ENCODE measurements at places on chromosomes 6 and 20.

DNA sequence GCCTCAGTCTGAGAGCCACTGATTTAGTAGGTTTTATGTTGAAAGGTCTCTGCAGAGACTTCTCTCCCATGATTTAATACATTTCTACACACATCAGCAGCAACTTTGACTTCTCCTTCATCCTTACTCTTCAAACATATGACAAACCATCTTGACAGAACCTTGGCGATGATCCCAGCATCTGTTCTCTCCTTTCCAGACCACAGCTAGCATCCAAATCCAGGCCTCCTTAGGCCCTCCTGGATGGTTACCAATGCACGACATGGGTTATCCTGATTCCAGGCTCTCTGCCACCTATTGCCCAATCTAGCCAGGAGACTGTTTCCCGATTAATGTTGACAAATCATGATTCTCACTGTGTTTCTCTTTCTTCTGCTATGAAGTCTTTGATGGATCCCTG lies 16.8 kb downstream of the LAMA4 start:
- no peak for DNase-seq

DNA sequence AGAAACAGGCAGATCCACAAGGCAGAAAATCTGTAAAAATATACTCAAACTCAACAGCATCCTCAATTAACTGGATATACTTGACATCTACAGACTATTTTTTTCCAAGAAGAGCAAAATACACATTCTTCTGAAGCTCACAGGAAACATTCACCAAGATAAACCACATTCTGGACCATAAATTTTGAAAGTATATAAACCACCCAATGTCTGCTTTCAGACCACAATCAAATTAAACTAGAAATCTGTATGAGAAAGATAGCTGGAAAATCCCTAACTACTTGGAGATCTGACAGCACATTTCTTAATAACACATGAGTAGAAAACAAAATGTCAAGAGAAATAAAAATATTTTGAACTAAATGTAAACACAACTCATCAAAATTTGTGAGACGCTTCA lies 195.5 kb downstream of the ERMARD start:
- DNase-seq = no peak

DNA sequence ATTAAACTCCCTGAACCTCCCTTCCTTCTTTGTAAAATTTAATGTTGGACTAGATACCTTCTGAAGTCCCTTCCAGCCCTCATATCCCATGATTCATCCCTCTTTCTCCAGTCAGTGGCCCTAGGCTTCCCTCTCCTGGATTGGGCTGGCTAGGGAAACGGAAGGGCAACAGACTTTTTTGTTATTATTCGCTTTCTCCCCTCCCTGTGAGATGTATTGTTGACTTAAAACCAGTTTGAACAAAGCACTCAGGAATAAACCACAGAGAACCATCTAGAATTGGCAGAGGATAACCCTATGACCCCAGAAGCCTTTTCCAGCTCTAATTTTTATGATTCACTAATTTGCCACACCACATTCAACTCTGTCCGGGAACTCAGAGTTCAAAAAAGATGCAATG lies 239.7 kb upstream of the SUPT3H start:
- no peak for DNase-seq

DNA sequence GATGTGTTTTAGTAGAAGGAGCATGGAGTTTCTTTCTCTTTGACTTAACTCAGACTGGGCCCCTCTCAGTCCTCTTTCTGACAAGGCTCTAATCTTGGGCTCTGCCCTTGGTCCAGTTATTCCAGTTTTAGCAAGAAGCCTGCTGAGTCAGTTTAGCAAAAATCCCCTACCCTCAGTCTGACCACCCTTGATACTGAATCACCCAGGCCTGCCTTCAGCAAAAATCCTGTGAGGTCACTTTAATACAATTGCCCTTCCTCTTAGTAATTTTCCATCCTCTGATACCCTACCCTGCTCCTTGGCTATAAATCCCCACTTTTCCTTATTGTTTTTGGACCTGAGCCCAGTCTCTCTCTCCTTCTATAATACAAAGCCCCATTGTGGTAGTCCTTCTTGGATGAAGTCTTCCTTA lies 326.7 kb upstream of the NOX3 start:
- no peak for DNase-seq

GRCh38 chr6:170043150-170043819 lies 247.6 kb downstream of the DLL1 start:
- no peak for DNase-seq

DNA sequence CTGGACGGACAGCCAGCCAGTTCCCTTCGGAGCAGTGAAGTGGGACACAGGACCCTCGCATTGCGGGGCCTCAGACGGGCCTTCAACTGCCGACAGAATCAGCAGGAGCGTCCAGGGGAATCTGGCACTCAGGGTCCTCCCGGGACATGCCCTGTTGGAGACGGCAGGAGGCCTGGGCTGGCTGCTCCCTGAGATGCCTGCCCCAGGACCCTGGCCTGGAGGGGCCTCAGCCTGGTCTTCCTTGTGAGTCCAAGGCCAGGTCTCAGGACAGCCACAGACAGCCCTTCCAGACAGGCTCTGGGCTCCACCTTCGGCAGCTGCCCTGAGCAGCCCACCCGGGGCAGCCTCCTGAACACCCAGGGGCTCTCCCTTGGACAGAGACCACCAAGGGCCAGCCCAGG lies 14.6 kb upstream of the HELZ2 start:
- no peak for DNase-seq

GRCh38 chr6:159979136-159979874 lies 10.4 kb downstream of the IGF2R start:
- peak; percentile 68 for DNase-seq

DNA sequence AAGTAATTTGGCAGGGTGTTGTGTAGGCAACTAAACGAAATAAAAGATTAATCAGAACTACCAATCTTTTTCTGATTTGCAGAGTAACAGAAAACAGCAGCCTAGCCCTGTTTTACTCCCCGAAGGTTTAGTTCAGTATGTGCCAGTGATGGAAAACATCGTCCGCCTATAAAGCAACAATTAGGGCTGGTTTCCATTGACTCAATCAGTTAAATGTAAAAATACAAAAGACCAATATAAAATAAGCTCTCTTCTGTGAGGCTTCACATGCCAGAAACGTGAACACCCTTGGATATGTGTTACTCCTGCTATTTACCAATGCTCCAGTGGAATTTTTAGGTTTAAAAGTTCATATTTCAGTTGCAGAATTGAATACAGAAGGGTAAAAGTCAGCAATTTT lies 210.5 kb upstream of the RSPO3 start:
- DNase-seq = no peak

DNA sequence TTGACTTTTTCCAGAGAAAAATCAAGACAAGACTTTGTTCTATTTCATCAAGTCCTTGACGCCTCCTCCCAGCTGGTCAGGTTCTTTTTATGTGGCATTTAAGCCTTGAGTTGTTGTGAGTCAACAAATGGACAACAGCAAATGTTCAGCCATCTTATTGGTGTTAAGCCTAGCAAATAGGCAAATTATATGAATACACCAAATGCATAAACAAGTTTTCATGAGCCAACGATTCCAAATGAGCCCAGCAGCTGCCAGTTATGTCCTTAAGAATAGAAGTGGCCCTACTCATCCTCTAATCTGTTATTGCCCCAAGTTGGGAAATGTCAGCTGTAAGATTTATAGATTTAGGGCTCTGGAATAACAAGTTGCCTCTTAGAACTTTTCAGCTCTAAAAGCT lies 312.0 kb downstream of the SOX4 start:
- DNase-seq = no peak

- DNase-seq = no peak
Observed at GRCh38 chr20:56730996-56731395, 101.9 kb downstream of the TFAP2C start.

GRCh38 chr6:31114541-31114878 lies at the start of gene PSORS1C1:
Gene PSORS1C1, plus strand, starts transcription at chr6:31114800. Its CDS starts 14,833 bp downstream, at chr6:31129633.
- DNase-seq = no peak

DNA sequence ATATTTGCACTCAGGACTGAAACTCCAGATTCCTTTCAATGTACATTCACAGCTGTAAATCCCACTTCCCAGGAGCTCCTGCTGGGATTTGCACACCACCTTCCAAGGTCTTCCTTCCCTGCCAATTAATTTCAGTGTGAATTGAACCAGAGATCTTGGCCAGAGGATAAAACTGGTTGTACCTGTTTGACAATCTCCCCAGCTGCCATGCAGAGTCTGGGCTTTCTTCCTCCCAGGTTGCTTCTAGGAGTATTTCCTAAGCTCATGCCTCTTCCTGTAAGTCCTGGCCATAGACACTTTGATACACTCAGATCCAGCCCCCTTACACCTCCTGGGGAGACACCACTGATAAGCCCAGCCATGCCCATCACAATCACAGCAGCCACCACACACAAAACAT lies 15.6 kb downstream of the MAFB start:
- no peak for DNase-seq

DNA sequence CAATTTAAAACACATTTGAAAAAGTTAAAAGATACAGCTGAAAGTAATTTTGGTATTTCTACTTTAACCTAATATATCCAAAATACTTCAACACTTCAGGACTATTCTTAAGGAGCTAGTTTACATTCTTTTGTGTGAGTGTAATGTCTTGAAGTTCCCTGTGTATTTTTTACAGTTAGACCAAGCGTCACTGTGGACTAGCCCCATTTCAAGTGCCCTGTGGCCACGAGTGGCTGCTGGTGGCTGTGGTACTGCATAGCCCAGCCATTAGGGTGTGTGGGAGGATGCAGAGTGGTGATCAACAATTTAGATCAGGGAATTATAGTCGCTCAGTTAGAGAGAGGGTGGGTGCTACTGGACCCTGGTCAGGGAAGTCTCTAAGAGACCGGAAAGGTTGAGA lies 869 bp upstream of the CST5 start:
- no peak for DNase-seq

- no peak for DNase-seq
Observed at GRCh38 chr20:23362392-23363256, 642 bp downstream of the GZF1 start.

DNA sequence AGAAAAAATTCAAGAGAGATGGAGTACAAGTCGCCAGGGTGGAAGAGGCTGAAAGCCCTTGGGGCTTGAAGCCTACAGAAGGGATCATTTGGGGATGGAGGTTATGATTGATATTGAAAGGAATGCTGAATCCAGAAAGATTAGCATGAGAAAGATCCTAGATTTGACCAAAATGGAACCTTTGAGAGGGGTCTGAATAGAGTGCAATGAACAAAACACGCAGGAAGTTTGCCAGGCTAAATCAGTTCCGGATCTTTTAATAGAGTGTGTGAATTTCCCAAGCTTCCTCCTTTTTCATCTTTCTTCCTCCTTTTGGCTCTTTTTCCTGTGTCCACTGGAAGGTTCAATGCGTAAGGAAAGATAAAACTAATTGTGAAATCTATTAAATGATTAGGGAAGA lies 15.3 kb downstream of the IPCEF1 start:
- no peak for DNase-seq

DNA sequence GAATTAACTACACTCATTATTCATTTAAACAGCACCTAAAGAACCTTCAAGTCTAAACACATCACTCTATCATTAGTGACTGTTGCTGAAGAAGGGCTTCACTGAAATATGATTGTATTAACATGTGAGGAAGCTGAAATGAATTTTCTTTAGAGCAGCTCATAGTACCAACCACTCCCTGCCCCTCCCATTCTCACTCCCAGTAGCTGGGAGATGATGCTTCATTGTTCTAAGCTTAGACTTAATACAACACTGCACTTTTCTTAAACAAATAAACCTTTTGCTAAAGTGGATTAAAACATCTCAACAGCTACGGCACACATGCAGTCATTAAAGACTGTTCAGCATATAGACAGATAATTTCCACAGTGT lies 63.1 kb downstream of the ATXN1 start:
- DNase-seq = no peak

- DNase-seq = no peak
Observed at GRCh38 chr6:113813142-113813541, 44.0 kb upstream of the MARCKS start.

DNA sequence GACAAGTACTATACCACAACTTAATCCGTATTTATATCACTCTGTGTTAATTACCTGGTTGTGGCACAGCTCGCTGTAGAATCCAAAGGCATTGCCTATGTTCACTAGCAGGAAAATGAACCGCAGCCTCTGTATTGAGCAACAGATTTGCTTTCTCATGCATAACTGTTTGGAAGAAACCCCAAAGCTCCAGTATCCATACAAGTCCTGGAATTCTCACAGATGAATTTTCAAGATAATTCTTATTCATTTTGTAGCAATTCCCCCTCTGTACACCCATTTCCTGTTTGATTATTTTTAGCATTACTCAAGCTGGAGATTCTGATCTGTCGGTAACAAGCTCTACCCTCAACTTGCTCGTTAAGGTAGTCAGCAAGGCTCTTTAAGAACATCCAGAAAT lies 63.5 kb downstream of the STMND1 start:
- DNase-seq = no peak

DNA sequence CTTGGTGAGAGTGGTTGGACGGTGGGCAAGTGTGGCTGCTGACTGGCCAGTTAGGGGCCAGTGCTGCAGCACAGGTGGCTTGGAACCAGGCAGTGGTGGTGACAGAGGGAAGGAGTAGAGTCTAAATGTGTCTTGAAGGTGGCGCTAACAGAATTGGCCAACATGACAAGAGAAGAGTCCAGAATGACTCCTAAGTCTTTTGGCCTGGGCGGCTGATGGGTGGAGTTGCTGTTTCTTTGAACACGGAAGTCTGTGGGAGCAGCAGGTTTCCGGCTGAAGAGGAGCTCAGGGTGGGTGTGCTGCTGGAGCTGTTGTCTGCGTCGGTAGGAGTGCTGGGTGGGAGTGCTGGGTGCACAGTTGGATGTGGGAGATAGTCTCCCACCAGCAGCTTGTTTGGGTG lies 10.1 kb downstream of the LSM14B start:
- no peak for DNase-seq

- DNase-seq = peak; percentile 13
Observed at GRCh38 chr20:45450097-45450818, 19.3 kb upstream of the WFDC2 start.

DNA sequence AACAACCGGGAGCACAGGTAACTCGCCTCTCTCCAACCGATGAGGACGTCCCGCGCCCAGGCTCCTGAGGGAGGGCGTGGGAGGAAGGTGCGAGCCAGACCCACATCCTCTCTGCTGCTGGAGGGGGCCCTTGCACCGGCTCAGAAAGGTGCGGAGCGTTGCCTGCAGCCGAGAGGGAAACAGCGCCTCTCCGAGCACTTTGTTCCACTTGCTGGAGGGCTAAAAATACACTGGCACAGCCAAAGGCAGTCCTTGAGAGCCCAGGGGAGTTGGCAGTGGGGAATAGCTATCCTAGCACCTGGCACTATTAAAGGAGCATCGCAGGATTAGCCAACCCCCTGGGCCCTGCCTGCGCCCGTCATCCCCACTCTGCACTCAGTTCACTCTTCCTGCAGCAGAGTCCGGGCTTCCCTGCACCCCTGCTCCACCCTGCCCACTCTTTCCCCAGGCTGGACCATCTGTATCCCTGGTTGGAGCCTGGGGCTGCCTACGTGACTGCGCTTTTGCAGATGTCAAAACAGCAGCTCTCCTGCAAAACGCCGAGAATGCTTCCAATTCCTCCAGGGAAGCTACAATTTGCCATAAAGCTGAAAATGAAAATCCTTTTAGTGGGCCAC lies 108.9 kb downstream of the SNX5 start:
- DNase-seq = peak; percentile 46

- DNase-seq = no peak
Observed at GRCh38 chr20:35225319-35226125, 968 bp upstream of the MMP24 start.

Data from NCI-H1092 (cell line).